Stimulated activated naive CD4-positive, alpha-beta T cell treated with Interleukin-2 at 50 U/mL for 16 hours (primary cell): ENCODE measurements at places on chromosomes 7 and 10.
A peak's percentile ranks its signal among the peaks of the same experiment; 100 is the strongest.

GRCh38 chr7:108094346-108094745 lies 35.8 kb downstream of the LAMB4 start:
- DNase-seq, result no peak

- no peak for DNase-seq
These were observed 51.3 kb downstream of the TMEM270 start for GRCh38 chr7:73912223-73912622.

DNA sequence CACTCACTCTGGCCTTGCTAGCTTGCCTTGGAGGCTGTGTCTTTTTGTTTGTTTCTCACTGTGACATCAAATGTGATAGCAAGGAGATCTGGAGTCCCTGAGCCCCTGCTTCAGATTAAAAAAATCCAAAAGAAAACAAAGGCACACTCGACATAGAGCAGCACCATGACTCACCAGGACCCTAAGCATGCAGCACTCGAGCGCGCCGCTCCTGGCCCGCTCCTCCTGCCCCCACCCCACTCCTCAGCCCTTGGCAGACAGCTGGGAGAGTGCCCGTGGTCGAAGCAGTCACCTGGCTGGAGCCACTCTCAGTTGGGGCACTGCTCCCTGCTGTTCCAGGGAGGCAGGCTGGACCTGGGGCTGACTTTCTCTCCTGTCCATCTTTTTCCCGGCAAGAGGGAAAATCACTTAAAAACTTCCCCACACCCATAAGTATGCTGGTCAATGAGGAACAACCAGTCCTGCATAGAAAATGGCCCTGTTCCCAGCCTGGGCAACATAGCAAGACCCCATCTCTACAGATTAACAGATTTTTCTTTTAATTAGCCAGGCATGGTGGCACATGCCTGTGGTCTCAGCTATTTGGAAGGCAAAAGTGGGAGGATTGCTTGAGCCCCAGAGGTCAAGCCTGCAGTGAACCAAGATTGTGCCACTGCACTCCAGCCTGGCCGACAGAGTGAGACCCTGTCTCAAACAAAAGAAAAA lies 128.4 kb downstream of the PAXIP1 start:
- no peak for DNase-seq

DNA sequence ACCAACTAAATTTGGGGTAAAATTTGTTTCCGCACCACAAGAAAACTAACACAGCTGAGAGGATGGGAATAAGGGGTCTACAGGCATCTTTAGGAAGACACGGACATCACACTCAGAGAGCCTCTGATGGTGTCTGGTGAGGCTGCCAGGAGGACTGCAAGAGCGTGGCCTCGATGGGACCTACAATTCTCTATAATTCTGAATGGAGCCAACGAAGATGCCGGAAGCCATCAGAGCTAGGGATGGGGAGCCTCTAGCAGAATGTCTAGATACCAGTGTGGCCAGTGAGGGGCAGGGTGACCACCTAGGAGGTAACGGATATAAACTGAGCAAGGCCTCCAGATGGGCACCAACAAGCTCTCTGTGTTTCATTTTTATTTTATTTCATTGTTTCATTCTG lies 7.5 kb downstream of the GRID1 start:
- no peak for DNase-seq

DNA sequence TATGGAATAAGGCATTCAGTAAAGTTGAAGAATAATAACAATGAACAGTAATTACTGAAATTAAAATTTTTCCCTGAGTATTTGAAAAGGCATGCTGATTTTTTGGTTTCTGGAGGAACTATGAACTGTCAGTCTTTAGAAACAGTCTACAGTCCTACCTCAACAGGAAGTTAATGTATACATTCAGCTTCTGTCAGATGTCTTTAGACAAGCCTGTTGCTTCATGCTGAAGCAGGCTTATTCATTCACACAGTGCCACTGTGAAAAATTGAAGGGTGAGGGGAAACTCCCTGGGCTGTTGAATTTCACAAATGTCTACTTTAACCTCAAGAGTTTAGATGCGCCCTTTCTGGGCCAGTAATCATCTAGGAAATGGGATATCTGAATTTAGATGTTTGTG lies 3.5 kb downstream of the NRF1 start:
- no peak for DNase-seq

- DNase-seq, result peak; percentile 30
These were observed 819 bp downstream of the TMED4 start for GRCh38 chr7:44580945-44581878.

DNA sequence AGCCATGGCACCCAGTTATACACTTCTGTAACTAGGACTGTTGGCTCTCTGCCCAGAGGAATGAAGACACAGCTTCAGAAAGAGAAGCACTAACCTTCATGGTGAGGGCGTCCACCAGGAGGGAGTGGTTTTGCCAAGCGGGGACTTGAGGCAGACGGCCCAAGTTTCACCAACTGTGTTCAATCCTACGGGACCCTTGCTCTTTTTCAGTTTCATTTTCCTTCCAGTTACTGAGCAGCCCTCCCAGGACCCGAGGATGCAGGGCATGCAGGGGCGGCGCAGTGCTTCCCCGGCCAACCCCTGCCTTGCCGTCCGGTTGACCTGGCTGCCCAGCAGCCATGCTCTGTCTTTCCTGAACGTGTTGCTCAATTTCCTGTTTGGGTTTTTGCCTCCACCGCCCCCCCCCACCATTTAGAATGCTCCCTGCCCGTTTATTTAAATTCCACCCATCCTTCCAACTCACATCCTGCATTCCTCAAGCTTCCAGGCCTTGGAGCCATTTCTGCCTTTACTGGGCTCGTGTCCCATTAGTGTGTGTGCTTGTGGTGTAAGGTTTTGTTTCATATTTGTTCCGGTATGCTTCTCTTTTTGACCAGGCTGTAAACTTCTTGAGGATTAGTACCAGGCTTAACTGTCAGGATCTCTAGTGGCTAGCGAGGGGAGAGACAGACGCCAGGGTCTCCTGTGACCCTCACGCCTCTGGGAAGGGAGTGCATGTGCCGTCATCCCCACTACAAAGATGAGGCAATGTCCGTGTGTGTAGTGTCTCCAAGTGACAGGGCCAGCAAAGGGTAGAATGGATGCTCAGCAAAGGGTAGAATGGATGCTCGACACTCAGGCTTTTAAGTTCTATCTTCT lies 31.6 kb downstream of the IL15RA start:
- no peak for DNase-seq

DNA sequence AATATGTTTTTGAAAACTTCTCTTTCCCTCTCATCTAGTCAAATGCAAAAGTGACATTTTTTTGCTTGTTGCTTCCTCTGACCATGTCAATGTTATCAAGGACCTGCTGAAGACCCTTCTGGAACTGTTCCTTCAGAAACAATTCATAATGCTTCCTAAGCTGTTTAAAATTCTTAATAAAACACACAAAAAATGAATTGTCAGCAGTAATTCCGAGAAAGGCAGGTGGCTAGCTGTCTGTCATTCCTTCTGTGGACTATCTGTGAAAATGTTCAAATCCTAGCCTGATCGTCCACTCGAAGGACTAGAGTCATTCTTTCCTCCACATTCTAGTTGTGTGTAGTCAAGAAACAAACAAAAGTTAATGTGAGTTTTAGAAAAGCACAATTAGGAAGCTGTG lies 56.6 kb upstream of the TRIL start:
- no peak for DNase-seq

DNA sequence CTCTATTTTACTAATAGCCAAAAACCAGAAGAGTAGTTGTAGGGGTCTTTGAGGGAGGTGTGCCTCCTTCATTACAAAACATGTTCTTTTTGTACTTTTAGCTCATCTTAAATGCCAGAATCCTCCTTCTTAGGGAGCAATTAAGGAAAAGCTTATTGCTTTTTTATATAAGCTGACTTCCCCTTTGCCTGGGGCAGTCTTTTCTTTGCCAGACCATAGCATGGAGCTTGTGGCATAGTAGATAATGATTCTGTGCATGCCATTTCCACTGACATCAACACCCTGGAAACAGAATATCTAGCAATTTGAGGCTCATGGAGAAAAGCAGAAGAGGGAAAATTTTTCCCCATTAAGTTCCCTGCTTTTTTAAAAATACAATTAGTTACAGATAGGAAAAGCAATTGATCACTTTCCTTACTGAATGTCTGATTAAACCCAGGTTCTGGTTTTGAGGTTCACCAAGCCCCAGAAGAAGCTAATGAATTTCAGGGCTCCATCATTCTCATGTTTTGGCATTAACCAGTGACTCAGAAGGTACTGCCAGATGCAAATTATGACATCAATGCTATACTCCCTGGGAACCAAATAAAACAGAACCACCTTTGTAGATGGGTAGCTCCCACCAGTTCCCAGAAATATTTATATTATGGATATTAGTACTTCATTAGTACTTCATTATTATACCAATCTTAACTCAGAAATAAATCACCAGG lies 410.6 kb downstream of the KCNMA1 start:
- DNase-seq, result no peak

DNA sequence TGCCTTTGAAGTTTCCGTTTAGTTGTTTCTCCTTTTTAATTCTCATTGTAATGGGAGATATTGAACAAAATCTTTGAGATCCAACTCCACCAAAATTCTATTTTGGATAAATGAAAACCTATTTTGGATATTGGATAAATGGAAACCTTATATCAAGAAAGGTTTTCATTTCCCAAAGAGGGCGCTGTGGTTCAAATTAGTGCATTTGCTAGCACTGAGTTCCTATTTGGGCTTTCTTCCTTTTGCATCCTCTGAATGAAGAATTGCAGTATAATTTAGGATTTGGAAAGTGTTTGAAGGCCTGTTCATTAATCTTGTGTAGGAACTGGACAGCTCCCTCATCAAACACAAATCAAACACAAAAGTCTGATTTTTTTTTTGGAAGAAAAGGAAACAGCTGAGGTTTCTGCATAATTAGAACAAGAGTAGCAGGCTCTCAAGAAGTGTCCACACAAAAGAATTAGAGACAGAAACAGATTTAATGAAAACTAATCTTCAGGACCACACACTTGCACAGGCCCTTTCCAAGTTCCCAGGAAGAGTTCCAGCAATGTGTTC lies 80.8 kb upstream of the KLF14 start:
- DNase-seq, result no peak
